NCI-H1105 (cell line): ENCODE measurements at places on chromosomes 5 and 9.

GRCh38 chr5:29899583-29899982 lies 1293.9 kb upstream of the CDH6 start:
- DNase-seq: no peak

DNA sequence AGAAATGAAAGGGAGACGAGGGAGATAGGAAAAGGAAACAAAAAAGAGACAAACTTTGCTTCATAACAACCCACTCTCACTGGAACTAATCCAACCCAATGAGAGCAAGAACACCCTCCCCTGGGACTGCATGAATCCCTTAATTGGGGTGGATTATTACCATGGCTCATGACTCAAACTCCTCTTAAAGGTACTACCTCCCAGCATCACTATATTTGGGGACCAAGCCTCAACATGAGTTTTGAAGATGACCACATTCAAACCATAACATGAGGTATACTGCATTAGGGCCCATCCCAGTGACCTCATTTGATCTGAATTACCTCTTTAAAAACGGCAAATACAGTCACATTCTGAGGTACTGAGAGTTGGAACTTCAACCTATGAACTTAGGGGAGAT lies 8.0 kb downstream of the MTAP start:
- DNase-seq: no peak

GRCh38 chr9:26727471-26727870 lies 165.1 kb downstream of the CAAP1 start:
- DNase-seq: no peak

DNA sequence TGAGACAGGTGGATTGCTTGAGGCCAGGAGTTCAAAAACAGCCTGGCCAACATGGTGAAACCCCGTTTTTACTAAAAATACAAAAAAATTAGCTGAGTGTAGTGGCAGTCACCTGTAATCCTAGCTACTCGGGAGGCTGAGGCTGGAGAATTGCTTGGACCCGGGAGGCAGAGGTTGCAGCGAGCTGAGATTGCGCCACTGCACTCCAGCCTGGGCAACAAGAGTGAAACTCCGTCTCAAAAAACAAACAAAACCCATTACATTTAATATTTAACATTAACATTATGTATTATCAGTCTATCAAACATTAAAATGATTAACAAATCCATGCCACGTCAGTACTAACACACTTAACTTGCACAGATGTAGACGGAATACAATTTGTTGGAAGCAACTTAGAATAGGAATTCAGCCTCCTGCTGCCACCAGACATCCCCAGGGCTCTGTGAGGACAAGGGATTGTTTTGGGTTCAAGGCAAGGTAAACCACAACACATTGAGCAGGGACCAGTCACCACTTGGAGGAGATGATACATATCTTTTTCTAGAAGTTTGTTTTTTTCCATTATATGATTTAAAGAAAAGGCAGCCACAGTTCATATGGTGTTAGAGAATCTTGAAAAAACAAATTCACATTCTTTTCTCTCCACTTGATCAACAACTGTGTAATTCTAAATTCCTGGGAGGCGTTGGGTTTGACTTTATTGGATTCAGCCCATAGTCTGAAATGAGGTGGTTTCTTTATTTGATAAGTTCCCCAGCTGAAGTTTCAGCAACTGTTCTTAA lies 104.1 kb upstream of the BASP1 start:
- DNase-seq: no peak

DNA sequence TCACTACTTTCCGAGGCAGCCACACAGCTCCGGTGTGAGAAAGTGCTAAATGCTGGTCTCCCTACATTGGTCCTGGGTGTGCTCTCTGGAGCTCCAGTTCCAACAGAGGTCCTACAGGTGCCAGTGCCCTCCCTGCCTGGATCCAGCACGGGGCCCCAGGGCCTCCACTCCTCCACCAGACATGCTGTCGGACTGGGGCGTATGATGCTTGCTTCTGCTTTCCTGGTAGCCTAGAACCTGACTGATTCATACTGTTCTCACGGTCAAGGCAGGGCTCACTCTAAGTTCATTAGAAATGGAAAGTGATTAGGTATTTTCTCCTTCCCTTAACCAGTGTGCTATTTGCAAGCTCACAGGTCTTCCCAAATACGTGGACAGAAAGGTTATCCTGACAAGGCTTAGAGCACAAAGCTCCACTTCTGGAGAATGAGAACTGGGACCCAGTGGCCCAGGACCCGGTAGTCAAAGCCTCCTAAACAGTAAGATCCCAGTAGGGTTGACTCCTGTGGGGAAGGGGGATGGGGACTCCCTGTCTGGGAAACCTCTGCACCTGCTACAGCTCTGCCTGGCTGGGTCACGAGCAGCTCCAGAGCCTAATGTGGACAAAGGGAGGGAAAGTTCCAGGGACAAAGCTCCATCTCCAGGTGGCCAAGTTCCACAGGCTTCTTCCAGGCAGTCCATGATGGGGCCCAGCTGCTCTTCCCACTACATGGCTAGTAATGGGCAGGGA lies 98.1 kb downstream of the PAX5 start:
- DNase-seq: no peak

GRCh38 chr5:160089531-160089930 lies 29.7 kb downstream of the PWWP2A start:
- no peak for DNase-seq
